ENCODE measurements at places on chromosomes 16 and 17.

DNA sequence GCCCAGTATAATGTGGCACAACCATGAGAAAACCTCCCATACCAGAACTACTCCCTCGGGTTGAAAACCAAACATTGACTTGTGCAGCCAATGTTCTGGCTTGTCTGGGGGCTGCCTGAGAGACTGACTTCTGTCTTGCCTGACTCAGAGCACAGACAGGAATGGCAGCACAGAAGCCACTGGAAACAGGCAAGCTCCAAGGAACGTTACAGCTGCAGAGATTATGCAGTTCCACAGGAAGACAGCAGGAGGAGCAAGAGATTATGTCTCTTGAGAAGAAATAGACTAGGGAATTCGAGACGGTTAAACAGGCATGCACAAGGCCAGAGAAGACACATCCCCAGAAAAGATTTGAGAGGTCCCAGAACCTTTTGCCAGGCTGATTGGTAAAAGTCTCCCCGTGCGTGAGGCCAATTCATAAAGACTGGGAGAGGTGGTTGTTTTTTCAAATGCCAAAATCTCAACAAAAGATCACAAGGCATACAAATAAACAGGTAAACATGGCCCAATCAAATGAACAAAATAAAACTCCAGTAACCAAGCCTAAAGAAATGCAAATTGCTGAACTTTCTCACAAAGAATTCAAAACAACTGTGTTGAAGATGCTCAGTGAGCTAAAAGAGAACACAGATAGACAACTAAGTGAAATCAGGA is 90.6 kb upstream of the CDH5 start:
- DNase-seq = peak; percentile 83

GRCh38 chr16:19227643-19228042 is 57.9 kb upstream of the CLEC19A start:
- DNase-seq = no peak

GRCh38 chr16:67936880-67937605 is 393 bp upstream of the PSMB10 start:
- DNase-seq = no peak

DNA sequence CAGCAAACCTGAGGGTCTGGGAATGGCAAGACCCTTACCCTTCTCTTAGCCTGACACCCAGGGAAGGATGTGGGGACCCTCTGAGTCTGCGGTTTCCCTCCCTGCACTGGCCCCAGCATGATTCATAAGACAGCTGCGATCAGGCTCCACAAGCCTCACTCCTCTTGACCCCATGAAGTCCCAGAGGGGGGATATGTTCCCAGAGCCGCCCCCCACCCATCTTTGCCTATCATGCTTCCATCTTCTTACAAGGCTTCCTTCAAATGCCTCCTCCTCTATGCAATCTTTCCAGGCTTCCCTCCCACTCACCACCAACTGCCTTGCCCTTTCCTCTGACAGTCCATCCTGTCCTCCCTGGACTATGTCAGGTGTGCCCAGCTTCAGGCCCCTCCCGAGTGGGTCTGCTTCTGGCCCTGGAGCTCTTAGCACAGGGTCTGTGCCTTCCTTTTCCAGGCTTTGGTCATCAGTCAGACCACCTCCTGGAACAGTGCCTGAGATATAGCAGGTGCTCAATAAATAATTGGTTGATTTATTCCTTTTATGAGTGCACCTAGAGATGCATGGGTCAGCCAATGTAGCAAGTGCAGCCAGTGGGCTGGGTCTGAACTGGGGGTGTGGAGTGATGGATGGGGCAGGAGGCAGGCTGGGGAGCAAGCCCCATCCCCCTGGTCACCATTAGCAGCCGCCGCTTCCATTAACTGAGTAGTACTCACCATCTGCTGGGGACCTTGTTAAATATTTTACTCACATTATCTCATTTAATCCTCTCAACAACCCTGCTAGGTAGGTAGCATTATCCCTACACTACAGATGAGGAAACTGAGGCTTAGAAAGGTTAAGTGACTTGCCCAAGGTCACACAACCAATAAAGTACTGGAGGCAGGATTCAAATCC is 8.4 kb downstream of the DLX3 start:
- DNase-seq = no peak
